ENCODE measurements at places on chromosomes 11 and 22.

- DNase-seq: no peak
Observed at GRCh38 chr22:25143156-25144076, 56.2 kb upstream of the CRYBB3 start.

DNA sequence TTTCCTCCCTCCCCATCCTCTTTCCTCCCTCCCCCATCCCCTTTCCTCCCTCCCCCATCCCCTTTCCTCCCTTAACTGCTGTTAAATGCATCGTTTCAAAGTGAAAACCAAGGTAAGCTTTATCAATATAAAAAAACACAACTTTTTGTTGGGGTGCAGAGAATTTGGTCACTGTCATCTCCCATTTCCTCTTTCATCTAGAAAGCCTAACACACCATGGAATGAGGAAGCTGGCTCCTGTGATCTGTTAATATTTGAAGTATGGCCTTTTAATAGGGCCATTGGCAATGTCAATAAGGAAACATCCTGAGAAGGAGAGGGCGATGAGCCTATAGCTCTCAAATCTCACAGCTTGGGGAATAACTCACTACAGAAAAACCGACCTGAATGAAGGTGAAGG, 7.0 kb downstream of the EXPH5 start:
- DNase-seq: no peak

GRCh38 chr22:19957445-19957844, 15.8 kb upstream of the TXNRD2 start:
- no peak for DNase-seq

DNA sequence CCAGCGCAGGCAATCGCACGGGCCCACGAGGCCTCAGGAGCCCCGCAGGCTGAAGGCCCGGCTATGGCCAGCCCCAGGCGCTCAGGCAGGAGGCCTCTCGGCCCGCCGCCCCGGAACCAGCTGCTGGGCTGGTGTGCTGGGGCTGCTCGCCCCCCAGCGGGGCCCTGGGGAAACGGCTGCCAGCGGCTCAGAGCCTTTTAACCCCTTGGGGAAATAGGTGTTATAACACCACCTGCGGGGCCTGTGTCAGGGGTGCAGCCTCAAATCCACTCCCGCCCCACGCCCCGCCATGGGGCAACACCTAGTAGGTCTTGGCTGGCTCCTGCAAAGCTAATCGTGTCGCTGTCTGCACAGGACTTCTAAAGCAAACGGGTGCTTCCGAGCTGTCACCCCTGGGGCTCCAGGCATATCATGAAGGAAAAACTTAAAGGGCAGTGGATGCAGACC, 237.4 kb downstream of the TTC28 start:
- DNase-seq: peak; percentile 79

- DNase-seq: no peak
Observed at GRCh38 chr11:66045177-66045639, 3.8 kb downstream of the GAL3ST3 start.

All from right renal pelvis (tissue), 4 donors.